ENCODE measurements at places on chromosomes 16 and 17.
A peak's percentile ranks its signal among the peaks of the same experiment; 100 is the strongest.

DNA sequence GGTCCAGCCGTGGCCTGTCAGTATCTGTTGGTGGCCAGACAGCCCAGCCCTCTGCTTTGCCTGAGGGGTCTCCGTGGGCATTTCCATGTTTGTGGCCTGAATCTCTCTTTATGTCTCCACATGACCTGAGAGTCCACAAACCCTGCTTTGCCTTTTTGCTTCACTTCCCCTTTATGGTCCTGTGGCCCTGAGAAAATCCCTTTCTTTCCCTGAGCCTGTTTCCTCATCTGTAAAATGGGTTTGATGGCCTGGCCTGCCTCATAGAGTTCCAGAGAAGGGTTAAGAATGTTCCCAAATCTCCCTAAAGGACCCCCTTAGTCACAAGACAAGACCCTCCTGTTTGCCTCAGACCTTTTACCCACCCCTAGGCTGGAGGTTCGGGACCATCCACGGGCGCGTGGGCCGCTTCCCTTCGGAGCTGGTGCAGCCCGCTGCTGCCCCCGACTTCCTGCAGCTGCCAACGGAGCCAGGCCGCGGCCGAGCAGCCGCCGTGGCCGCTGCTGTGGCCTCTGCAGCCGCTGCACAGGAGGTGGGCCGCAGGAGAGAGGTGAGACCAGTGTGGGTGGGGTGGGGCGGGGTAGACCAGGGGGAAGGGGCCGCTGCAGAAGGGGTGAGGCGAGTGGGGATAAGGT, 26.2 kb upstream of the ALKBH5 start:
- H3K27ac ChIP-seq: peak overlapping the region; percentile 76
- no peak for ATAC-seq
- H3K4me3 ChIP-seq: peak overlapping the region; percentile 55
- H3K36me3 ChIP-seq: no peaks in the 10 kb centered on the region
- peaks cover 6% of the 10 kb centered on the region for H3K4me1 ChIP-seq

- no peak for ATAC-seq
- H3K4me1 ChIP-seq: peaks cover 11% of the 10 kb centered on the region
- no peak overlapping the region for H3K27ac ChIP-seq
Observed at GRCh38 chr17:40180694-40181093, 3.4 kb downstream of the RAPGEFL1 start.

GRCh38 chr16:90001761-90002503, 17.3 kb downstream of the DBNDD1 start:
- no peaks in the 10 kb centered on the region for H3K4me1 ChIP-seq
- H3K27ac ChIP-seq: no peak overlapping the region
- H3K27me3 ChIP-seq: no peaks in the 10 kb centered on the region
- ATAC-seq: no peak

DNA sequence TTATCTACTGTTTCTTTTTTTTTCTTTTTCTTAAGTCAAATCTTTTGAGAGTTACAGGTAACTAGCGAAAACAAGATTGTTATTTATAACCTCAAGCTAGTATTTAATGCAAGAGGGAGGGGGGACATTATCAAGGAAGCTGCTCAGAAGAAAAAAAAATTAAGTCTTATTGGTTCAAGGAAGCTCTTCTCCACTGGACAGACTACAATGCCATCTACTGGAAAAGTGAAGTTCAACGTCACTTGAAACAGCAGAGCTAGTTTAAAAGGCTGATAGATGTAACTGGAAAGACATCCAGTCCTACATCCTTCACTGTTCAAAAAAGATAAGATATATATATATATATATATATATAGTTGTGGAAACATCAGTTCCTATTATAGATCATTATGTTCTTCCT, 418.0 kb upstream of the PSMD7 start:
- H3K4me3 ChIP-seq: no peak overlapping the region
- no peak overlapping the region for H3K27ac ChIP-seq
- H3K36me3 ChIP-seq: no peaks in the 10 kb centered on the region
- no peaks in the 10 kb centered on the region for H3K4me1 ChIP-seq

- H3K27me3 ChIP-seq: no peaks in the 10 kb centered on the region
- H3K36me3 ChIP-seq: no peaks in the 10 kb centered on the region
- H3K4me3 ChIP-seq: no peak overlapping the region
- H3K4me1 ChIP-seq: no peaks in the 10 kb centered on the region
- H3K27ac ChIP-seq: no peak overlapping the region
Observed at GRCh38 chr17:71109697-71110096, 940.4 kb downstream of the KCNJ2 start.
